Stimulated activated CD8-positive, alpha-beta memory T cell treated with anti-CD3 and anti-CD28 coated beads, Interleukin-7, amount 100 ng/mL, for 1 hour (primary cell): ENCODE measurements at places on chromosomes 6 and 20.
A peak's percentile ranks its signal among the peaks of the same experiment; 100 is the strongest.

- no peak for DNase-seq
Measured at GRCh38 chr6:161406646-161407045, 132.8 kb upstream of the AGPAT4 start.

- DNase-seq = no peak
Measured at GRCh38 chr6:102154176-102154575, 760.7 kb downstream of the GRIK2 start.

GRCh38 chr6:90268178-90268577, 28.5 kb downstream of the BACH2 start:
- DNase-seq = no peak

- DNase-seq = no peak
Measured at GRCh38 chr6:148739822-148740128, 7.1 kb upstream of the UST start.

GRCh38 chr6:108948181-108948661, 100.0 kb downstream of the ARMC2 start:
- DNase-seq = no peak

- DNase-seq = no peak
Measured at GRCh38 chr6:31203345-31203979, 33.0 kb upstream of the POU5F1 start.

DNA sequence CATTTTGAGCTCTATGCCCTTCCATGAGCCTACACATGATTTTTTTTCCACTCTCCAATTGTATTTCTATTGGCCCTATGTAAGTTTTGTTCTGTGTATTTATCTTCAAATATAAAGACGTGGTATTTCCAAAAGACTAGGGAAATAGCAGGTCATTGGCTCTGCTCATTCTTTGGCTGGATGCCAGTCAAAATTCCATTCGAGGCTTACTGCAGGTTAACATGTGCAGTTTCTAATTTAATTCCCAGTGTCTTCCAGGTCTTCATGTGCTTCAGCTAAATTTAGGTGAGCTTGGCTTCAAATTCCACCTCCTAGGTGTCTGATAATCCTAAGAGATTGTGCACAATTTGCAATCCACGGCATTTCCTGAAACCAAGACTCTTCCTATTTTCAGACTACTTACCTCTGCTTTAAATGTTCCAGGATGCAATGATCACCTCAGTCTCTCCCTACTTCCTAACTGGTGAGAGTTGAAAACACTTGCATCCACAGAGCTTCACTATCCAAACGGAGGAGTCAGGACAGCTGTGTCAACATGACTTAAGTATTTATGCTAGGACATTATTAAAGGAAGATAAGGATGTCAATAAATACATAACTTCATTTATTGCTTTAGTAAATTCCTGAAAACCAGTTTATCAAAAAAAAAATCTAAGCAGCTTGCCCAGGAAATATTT, 236.1 kb downstream of the COL12A1 start:
- DNase-seq = no peak

DNA sequence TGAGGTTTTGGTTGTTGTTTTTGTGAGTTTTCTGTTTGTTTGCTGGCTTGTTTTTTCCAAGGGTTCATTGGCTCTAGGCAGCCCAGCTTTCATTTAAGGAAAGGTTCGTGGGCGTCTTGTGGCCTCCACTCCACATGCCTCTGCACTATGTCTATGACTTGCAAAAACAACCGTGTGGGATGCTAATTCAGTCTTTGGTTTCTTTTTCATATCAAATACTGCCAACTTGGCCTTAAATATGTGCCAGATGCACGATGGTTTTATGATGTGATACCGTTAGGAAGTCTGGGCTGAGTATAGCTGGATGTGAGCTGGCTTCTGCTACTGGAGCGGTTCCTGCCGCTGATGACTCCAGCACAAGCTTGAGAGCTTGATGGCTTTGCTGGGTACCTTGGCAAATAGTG, 96.3 kb downstream of the BMP2 start:
- no peak for DNase-seq

DNA sequence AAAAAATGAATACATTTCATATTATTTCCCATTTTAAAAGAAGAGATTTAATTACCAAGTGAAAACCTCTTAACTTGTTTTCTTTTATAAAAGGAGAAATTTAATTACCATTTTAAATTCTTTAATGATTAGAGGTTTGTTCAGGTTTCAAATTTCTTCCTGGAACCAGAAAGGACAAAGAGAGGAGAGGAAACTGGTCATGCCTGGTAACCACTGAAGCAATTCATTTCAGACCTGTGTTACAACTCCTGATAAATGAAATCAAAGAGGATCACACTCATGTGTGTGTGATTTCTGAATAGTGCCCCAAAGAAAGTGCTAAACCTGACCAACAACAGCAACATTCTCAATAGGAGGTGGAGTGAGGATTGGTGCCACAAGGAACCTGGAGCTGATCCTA, 12.6 kb upstream of the SLPI start:
- no peak for DNase-seq

DNA sequence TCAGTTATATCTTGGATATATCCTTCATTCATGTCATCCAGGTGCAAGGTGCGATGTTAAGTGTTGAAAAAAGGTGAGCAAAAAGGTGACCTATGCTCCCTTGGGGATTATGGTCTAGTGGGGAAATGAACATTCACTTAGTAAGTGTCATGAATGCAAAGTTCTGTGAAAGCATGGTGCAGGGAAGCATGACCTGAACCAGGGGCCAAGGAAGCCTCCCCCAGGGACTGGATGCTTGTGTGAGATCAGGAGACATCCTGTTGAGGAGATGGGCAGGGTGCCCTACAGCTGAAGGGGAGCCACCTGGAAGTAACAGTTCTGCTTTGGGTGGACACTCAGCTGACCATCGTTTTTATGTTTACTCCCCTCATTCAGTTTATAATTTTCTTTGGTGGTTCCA, 179.5 kb downstream of the SYNDIG1 start:
- DNase-seq = no peak

GRCh38 chr6:53251033-53251672, 97.6 kb downstream of the ELOVL5 start:
- no peak for DNase-seq

DNA sequence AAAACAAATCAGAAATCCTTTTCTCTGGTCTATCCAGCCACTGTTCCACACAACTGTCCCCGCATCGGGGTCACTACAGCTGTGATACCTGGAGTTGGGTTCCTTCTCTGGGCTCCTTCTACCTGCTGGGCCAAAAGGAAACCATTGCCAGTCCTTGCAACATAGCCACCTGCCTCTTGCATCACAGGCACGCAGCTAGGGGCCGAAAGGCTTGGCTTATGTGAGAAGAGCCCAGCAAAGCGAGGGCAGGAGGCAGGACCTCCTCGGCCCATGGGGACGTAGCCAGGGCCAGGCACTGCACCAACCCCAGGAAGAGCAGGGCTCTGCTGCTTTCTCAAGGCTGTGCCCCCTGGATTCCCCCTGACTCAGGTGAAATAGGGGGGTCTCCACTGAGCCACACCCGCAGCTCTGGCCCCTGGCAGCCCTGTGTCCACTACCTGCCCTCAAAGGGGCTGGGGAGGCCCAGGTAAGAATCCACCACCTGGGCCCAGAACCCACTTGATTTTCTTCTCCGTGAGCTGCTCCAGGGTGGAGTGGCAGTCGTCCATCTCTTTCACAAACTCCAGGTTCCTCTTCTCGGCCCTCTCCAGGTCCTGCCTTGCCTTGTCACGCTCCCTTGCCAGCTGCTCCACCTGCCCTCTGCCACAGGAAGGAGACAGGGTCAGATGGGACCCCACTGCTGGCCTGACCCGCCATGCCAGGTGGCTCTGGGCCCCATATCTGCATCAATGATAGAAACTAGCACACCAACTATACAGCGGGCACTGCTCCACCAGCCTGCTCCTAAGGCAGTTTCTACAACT, 88.9 kb downstream of the GINS1 start:
- no peak for DNase-seq

DNA sequence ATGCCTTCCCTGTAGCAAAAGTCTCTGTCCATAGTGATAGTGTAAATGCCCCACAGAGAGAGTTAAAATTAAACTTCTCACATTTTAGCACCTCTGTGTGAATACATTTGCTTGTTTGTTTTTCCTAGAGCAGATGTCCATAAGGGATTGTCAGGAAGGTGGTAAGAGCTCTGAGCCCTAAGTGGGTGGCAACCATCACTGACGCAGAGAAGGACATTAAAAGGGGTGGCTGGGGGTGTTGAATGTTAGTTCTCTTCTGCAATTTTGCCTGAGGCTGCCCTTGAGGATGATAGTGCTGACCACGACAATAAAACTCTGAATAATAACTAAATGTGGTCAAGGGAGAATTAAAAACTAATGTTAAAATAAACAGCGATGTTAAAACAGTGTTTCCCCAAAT, 174.3 kb upstream of the ID4 start:
- DNase-seq = no peak

GRCh38 chr6:66516377-66516776, 809.4 kb upstream of the EYS start:
- DNase-seq = no peak

GRCh38 chr6:66190858-66191257, 483.8 kb upstream of the EYS start:
- no peak for DNase-seq

- no peak for DNase-seq
Measured at GRCh38 chr6:156348424-156348823, 428.8 kb upstream of the ARID1B start.

- DNase-seq = peak; percentile 22
Measured at GRCh38 chr6:112286010-112286409, 31.6 kb upstream of the LAMA4 start.

GRCh38 chr6:18088419-18089296, 33.8 kb downstream of the NHLRC1 start:
- no peak for DNase-seq

- no peak for DNase-seq
Measured at GRCh38 chr20:59322585-59323454, 22.4 kb downstream of the EDN3 start.

- no peak for DNase-seq
Measured at GRCh38 chr6:10617008-10617696, 77.3 kb downstream of the C6orf52 start.

DNA sequence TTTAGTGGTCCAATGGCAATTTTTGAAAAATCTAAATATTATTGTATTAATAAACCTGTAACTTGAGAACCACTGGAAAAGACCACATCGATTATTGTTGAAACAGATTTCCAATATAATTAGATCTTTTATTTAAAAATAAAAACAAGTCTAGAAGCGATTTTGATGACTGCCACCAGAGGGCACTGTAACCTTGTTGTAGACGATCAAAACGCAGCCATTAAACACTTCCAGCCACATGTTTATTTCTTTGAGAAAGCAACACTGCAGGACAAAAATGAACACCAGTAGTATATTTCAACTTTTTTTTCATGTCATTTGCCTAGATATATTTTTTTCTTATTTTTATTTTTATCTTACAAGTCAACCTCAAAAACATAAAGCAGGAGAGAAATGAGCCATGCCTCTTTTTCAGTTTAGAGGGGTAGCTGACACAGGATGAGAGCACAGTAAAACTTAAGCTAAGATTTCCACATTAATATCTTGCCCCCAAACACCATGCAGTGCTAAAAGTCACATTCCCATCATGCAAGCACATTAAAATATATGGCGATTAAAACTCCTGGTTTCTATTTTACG, 115.4 kb downstream of the OPRM1 start:
- DNase-seq = peak; percentile 27

- peak; percentile 35 for DNase-seq
Measured at GRCh38 chr20:38221119-38221589, 39.4 kb downstream of the KIAA1755 start.

DNA sequence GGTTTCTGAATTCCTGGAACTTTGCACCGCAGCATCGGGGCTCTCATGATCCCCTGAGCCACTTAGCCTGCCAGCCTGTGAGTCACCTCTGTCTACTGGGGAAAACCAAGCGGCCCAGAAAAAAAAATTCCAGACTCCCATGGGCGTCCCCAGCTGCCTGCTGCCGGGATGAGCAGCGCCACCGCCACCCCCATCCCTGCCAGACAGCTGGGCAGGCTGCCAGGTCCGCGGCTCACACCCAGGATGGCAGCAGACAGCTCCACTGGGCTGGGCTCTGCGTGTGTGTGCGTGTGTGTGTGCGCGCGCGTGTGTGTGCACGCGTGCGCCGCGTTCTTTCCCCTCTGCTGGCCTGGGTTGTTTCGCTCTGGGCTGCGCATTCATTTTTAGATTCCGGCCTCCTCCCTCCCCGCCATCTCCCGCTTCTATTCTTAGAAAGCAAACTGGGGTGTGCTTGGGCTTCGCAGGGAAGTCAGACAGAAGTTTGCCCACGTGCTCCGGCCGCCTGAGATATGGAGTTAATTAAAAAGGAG, 38.9 kb upstream of the PMEPA1 start:
- no peak for DNase-seq

GRCh38 chr6:115004982-115005381, 662.2 kb upstream of the HS3ST5 start:
- no peak for DNase-seq

- no peak for DNase-seq
Measured at GRCh38 chr20:41748756-41749582, 130.8 kb upstream of the CHD6 start.

DNA sequence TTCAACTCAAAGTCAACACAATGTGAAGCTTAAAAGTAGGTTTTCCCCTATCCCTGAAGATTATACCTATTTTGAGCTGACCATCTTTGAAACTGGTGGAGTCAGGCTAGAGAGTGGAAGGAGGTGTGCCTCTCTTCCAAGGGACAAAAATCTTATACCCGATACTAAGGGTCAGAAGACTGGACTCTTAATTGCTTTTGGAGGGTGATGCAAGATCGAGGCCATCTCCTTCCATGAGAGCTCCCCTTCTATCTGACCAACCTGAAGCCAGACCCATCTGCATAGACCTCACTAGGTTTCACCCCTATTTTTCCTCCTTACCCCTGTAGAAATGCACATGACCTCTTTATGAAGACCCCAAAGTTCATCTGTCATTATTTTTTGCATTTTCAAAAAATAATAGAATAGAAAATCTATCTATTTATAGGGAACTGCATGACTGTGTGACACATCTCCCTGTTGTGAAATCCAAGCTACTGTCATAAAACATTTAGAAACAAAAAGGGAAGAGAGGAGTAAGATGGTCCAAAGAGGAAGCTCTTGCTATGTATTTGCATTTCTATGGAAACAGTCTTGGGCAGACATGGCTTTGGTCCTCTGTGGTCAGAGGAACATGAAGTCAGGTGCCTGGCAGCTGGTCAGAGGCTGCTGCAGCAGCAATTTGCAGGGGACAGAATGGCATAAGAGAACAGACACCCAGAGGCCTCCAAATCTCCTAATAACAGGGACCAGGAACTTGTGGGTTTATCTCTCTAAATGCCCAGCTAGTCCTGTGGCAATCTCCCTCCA, 349.2 kb downstream of the MAFB start:
- DNase-seq = no peak

- no peak for DNase-seq
Measured at GRCh38 chr20:25309395-25310267, 61.7 kb downstream of the PYGB start.

- no peak for DNase-seq
Measured at GRCh38 chr6:165854061-165854862, 191.2 kb upstream of the PDE10A start.
